ENCODE measurements at places on chromosomes 16 and 17. TPM values are rescaled to one million over a fixed set of nuclear protein-coding genes. Genes with fewer than 3 reads are reported as not detected.

The APOBR gene
- 1.7 TPM for polyA plus RNA-seq

The PTX4 gene
- not detected for polyA plus RNA-seq

The TNS4 gene
- 0.18 TPM for polyA plus RNA-seq

The AIPL1 gene
- not detected for polyA plus RNA-seq

The SGCA gene
- polyA plus RNA-seq = 7.5 TPM
